Neural crest cell (in vitro differentiated cells): ENCODE measurements at places on chromosomes 3 and 15. TPM values are rescaled to one million over a fixed set of nuclear protein-coding genes. Genes with fewer than 3 reads are reported as not detected.

DNA sequence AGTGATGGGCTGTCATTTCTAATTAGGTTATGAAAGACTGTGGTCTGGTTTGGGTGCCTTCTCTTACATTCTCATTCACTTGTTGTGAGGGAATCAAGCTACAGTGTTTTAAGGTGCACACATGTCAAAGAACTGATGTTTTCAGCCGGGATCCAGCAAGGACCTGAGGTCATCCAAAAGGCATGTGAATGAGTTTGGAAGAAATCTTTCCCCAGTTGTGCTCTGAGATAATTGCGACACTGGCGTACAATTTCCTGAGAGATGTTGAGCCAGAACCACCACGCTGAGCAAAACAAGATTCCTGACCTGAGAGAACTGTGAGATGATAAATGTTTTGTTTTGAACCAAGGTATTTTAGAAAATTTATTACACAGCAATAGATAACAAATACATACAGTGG lies 295.3 kb upstream of the SLITRK3 start:
- no peak overlapping the region for H3K4me3 ChIP-seq
- H3K27me3 ChIP-seq = no peaks in the 10 kb centered on the region
- no peak for DNase-seq

DNA sequence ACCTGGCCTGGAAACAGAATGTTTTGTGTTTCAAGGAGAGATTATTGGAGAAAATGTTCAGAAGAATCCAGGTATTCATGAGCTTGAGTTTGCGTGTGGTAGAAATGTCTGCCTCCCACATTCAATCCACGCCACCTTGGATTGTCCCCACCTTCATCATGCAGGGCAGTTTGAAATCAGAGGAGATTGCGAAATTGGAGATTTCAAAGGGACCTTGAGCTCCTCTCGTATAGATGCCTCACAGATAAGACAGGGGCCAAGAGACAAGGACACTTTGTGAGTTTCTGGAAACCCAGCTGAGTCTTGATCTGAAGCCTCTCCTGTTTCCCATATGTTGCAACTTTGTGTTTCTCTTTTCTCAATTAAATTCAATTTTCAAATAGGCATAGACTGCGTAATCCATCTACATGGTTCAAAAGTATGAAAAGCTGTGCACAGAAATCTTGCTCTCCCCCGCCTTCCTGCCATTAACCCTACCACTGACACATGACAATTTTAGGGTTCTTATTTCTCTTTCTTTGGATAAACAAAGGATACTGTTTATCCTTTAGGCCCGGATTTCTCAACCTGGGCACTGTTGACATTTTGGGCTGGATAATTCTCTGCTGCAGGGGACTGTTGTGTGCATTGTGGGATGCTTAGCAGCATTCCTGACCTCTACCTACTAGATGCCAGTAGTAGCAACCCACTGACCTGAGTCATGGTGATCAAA lies 53.8 kb downstream of the CMTM8 start:
- H3K27me3 ChIP-seq = no peaks in the 10 kb centered on the region
- H3K27ac ChIP-seq = no peak overlapping the region
- no peak overlapping the region for H3K4me3 ChIP-seq
- H3K4me1 ChIP-seq = peaks cover 4% of the 10 kb centered on the region

P2RY13 gene
- total RNA-seq = not detected in 2 replicates

GRCh38 chr15:73677146-73677607 lies 7.0 kb upstream of the CD276 start:
- peak; percentile 44 for DNase-seq
- H3K36me3 ChIP-seq = no peaks in the 10 kb centered on the region
- H3K4me3 ChIP-seq = no peak overlapping the region
- H3K4me1 ChIP-seq = no peaks in the 10 kb centered on the region

- no peaks in the 10 kb centered on the region for H3K4me1 ChIP-seq
- H3K36me3 ChIP-seq = no peaks in the 10 kb centered on the region
- peaks cover 86% of the 10 kb centered on the region for H3K27me3 ChIP-seq
- DNase-seq = no peak
- no peak overlapping the region for H3K27ac ChIP-seq
- H3K4me3 ChIP-seq = no peak overlapping the region
Observed at GRCh38 chr15:73832657-73833056, 40.7 kb upstream of the TBC1D21 start.

GRCh38 chr3:73508330-73508954 lies 116.3 kb downstream of the PDZRN3 start:
- peak; percentile 46 for DNase-seq
- no peak overlapping the region for H3K27ac ChIP-seq
- no peaks in the 10 kb centered on the region for H3K27me3 ChIP-seq
- H3K36me3 ChIP-seq = no peaks in the 10 kb centered on the region

GXYLT2 gene
- total RNA-seq = 0.82 and 1.2 TPM in 2 replicates
